ENCODE measurements at places on chromosomes 7 and 10.

DNA sequence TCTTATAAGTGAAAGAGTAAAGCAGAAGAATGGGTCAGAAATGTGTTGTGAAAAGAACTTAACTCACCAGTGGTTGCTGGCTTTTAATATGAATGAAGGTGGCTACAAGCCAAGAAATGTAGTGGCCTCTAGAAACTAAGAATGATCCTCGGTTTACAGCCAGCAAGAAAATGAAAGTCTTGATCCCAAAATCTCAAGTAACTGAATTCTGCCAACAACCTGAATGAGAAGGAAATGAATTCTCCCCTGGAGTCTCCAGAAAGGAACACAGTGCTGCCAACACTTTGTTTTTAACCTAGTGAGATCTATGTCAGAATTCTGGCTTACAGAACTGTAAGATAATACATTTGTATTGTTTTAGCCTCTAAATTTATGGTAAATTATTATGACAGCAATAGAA lies 193.0 kb downstream of the FZD1 start:
- no peak for DNase-seq

GRCh38 chr7:69402696-69403095 lies 195.6 kb upstream of the AUTS2 start:
- no peak for DNase-seq

- DNase-seq: no peak
These were observed 11.3 kb upstream of the PHYH start for GRCh38 chr10:13311177-13311575.

DNA sequence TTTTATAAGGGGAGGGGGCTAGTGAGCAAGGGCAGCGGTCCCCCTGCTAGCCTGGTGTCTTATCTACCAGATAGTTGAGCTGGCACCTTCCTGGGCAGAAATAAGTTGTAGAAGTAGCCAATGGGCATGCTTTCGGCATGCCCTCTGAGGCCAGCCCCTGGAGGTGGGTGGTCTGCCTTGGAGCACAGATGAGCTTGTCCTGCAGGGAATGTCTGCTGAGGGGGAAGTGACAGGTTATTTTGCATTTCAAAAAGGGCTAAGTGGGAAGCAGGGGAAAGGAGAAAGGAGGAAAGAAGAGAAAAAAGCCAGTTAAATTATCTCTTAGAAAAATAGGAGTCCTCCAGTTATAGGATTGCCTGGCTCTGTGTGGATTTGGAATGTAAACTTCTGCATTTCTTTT lies 88.9 kb downstream of the GPR26 start:
- no peak for DNase-seq

DNA sequence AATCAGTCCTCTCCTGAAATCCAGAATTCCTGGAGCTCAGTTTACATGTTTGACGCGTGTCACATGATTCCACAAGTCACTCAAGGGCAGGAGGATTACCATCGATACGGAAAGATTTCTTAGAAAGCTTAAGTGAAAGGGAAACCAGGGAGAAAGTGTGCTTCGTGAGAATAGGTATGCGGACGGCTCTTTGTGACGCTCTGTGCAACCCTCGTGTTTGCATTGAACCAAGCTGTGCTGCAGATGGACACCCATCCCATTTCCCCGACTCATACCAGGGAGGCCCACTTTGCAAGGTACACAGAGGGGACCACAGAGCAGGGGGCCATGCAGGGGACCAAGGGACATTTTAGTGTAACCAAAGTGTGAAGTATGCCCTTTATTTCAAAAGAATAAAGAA lies 43.2 kb downstream of the IKZF1 start:
- no peak for DNase-seq

- DNase-seq: no peak
These were observed 228.4 kb upstream of the INHBA start for GRCh38 chr7:41931263-41931646.

- no peak for DNase-seq
These were observed 48.1 kb upstream of the PLEKHA1 start for GRCh38 chr10:122326385-122326784.

- no peak for DNase-seq
These were observed 68.9 kb upstream of the ADO start for GRCh38 chr10:62735464-62736167.

- DNase-seq: no peak
These were observed 61.8 kb downstream of the PYROXD2 start for GRCh38 chr10:98353170-98353569.

- DNase-seq: no peak
These were observed 46.7 kb downstream of the NOC3L start for GRCh38 chr10:94315975-94316464.

All from Right ventricle myocardium inferior (tissue), 1 donor.